ENCODE measurements at places on chromosomes 16 and 17.

- no peak for DNase-seq
Measured at GRCh38 chr17:74453665-74454196, 12.7 kb upstream of the CD300A start.

- DNase-seq = no peak
Measured at GRCh38 chr17:19329136-19329535, 33.4 kb downstream of the B9D1 start.

DNA sequence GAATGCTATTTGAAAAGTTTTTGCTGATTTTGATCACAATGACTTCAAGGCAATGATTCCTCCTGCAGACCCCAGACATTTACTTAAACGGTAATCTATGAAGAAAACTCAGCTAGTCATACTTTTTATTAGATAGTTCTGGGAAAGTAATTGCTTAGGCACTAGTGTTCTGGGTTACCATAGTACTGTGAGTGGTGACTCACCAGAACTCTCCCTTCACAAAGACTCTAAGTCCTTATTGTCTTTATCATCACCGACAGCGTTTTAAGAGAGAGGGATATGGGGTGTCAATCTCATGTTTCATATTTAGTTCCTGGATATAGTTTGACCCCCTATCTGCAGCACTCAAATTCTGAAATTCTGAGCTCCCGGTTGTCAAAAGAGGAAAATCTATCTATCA is 43.0 kb upstream of the CDH8 start:
- no peak for DNase-seq

DNA sequence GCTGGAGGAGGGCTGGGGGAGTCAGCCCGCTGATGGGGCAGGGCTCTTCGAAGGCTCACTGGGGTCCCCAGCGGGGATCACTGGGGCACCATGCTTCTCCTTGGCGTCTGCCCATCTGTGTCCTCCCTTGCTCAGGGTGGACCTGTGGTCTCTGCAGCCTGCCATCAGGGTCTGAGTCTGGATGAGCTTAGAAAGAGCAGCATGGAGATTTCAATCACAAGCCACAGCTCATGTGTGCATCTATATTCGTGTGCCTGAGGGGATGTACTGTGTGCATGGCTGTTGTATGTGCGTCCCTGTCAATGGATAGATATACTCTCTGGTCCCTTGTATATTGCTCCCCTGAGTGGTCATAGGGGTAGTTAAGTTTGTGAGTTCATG is 126.6 kb upstream of the SDK2 start:
- DNase-seq = no peak

- no peak for DNase-seq
Measured at GRCh38 chr17:3937359-3937758, 21.1 kb upstream of the P2RX1 start.

DNA sequence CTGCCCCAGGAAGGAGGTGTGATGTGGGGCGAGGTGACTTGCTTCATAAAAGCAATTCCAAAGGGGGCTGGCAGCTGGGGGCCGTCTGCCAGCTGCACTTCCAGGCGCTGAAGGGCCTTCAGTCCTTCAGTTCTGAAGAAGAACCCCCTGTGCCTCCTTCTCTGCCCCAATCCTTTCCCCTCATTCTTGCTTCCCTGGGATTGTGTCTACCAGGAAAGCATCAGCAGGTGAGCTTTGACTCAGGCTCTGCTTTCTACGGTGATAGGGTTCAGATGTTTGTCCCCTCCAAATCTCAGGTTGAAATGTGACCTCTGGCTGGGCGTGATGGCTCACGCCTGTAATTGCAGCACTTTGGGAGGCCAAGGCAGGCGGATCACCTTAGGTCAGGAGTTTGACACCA is 52.5 kb upstream of the NKD1 start:
- no peak for DNase-seq
